ENCODE measurements at places on chromosomes 1 and 21.

DNA sequence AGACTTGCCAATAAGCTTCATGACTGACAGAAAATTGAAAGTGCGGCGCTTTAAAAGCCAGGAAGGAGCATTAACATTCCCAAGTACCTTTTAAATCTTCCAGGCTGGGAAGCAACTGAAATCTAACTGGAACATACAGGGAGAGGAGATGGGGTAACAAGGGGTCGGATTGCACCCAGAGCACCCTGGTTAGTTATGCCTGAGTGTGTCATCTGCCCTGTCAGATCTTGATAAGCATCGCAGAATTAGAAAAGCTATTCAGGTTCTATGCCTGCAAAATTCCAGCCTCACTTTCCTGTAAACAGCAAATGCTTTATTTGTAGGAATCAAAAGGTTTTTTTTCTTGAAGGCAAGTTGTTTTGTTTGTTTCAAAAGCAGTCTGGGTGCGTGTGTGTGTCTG, 58.5 kb downstream of the SERBP1 start:
- DNase-seq = no peak

DNA sequence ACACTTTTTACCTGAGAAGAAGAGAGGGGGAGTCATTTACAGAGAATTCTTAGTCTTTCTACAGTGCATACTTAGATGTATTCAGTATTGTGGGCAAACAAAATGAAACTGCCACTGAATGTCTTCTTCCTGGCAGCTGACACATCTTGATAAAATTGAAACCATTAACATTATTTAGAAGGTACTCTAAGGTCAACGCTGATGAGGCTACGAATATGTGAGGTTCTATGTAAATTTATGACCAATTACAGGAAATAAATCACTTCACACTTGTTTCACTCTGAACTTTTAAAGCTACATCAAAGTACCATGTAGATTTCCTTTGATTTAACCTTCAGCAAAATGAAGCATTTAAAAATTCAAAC, 51.3 kb upstream of the GFI1 start:
- DNase-seq = no peak

DNA sequence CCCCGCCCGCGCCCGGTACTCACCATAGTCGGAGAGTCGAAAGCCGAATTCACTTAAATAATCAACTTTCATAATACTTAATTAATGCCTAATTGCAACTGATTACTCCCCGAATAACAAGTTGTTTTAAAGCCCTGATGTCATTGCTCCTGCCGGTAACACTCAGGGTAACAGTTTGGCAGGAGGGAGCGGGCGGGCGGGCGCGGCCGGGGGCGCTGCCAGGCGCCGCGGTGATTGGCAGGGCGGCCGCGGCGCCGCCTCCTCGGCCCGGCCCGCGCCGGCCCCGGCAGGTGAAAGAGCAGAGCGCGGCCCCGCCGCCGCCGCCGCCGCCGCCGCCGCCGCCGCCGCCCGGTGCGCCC, 102.2 kb downstream of the CASZ1 start:
- DNase-seq = no peak

DNA sequence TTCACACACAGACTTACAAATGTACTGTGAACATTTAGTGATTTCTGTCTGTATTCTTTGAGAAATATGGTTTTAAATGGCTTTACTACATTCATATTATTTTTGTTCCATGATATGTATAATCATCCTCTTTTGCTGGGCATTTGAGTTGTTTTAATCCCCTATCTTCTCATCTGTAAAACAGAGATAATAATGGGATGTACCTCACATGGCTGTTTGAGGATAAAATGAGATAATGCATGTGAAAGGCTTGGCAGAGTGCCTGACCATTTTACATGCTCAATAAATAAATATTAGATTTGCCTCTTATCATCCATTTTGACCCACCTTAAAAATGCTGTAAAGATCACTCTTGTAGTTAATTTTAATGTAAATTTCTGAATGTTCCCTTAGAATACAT, 197.2 kb downstream of the C1orf94 start:
- DNase-seq = no peak

- peak; percentile 9 for DNase-seq
These were observed 14.1 kb upstream of the DEGS1 start for GRCh38 chr1:224168859-224169380.

DNA sequence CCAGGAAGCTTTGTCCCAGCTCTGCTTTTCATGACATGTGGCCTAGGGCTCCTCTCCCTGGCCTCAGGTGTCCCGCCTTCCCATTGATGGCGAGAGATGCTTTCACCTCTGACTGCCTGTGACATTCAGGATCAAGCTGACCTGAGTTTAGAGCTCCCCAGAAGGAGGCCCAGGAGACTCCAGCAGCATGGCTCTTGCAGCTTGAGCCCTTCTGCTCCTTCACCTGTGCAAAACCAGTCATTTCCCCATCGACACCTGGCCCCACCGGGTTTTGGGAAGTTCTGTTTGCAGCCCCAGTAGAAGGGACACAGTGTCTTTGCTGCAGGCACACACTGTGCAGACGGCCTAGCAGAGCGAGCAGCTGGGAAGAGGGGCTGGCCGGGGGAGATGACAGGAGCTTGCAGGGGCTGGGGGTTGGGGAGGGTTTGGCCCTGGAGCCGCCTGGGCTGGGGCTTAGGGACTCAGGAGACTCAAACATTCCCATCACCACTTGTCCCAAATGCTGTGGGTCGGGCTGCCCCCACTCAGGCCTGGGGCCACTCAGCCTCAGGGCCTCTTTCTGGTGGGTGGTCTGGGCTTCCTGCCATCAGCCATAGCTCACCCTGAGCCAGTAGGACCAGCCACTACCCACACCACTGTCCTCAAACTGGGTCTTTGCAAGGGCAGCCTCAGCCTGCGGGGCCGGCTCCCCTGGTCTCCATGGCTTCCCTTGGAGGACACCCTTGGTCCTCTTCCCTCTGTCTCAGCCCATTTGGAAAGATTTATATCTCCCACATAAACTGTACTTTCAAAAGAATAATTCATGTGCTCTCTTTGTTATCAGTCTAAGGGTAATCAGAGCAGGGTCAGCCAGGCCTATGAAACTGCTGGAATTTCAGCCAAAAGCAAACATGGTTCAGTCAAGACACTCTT, 3.8 kb upstream of the EDN2 start:
- DNase-seq = no peak

DNA sequence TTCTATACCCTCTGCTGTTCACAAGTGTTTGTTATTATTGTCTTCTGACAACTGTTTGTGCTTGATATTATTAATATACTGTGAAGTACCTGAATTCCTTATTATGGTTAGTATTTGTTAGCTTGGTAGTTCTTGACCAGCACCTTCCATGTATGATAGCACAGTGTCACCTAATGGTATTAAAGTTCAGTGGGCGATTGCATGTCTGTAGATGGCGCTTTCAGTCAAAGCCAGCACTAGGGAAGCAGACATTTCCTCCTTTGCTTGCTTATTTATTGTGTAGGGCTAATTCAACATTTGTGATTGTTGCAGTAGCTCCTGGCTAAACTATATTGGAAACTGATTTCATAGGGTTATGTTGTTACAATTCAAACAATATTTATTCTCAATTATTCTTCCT, 218.0 kb downstream of the ZP4 start:
- no peak for DNase-seq

DNA sequence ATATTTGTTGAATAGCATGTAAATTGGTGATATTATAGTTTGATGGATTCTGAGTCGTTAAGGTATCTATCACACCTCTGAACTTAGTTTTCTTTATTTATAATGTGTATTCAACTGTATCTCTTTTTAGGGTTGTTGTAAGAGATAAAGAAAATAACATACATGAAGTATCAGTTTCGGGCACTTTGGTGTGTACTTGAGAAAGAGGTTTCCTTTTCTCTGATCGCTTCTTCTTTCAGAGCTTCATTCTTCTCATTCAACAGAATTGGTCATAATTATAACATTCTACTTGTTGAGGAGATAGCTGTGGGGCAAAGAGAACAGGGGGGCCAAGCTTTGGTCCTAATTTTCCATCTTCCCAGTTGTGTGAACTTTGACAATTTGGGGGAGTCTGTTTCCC, 508.0 kb downstream of the PLPP3 start:
- no peak for DNase-seq

- no peak for DNase-seq
These were observed 1.1 kb upstream of the ABCD3 start for GRCh38 chr1:94416901-94417727.

- DNase-seq = no peak
These were observed 81.7 kb downstream of the PCBP3 start for GRCh38 chr21:45724994-45725843.

DNA sequence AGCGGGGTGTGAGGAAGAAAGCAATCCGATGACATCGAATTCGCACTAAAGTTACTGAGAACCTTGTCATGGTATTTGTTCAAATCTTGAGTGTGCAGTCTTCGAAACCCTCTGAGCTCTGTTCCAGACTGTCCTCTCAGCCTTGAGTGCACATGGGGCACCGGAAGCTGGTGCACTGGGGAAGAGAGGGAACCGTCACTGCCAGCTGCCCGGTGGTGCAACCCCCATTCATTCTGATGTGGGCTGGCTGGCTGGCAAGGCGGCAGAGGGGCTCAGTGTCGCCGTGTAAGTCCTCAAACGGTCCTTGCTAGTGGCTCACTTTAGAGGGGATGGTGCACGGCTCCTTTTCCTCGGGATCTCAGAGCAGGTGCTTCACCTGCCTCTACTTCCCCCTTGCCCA, 137.4 kb downstream of the KIF26B start:
- no peak for DNase-seq

GRCh38 chr21:31558189-31558961, 101.1 kb upstream of the SOD1 start:
- DNase-seq = peak; percentile 44

DNA sequence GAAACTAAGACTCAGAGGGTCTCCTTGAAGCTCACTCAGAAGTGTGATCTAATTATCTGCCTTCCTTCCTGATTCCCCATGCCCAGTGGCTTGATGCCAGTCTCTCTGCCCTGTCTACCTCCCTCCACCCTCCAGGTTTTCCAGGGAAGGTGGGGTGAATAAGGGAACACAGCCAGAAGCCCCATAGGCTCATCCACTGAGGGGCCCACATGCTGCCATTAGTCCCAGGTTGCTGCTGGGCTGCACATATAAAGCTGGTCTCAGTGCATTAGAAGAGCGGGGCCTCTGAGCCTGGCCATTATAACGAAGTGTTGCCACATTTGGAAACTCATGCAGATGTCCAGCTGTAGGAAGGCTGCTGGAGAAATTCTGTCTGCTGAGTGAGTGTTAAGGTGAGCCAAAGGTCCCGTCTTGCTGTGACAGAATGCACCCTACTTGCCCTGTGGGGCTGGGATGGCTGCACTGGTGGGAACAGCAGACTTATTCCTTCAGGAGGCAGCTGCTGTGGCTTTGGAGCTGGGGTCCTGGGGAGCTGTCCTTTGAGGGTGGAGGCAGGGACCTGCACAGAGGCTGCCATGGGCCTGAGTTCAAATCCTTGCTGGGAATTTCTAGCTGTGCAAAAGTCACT, 2.9 kb downstream of the ADORA1 start:
- DNase-seq = no peak

DNA sequence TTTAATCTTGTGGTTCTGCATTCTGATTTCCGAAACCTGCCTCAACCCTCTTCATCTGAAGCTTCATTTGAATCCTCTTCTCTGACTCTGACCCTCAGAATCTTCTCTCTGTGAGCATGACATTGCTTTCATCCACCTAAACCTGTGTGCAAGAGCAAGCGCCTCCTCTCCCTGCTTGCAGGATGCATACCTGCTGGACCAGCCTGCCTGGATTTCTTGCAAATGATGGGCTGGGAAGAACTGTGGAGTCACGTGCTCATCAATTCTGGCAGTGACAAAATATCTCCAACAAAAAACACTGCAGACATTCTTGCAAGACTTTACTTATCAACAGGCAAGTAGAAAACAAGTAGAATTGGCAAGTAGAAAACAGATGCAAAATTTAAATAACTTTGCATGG, 20.8 kb upstream of the SLC35F3 start:
- DNase-seq = no peak

Measured in CD8-positive, alpha-beta T cell (primary cell).